ENCODE measurements at places on chromosomes 1 and 21.

- DNase-seq, result no peak
Observed at GRCh38 chr1:92934395-92935378, 26.6 kb downstream of the DIPK1A start.

GRCh38 chr1:111633736-111634247, 14.2 kb downstream of the RAP1A start:
- DNase-seq, result no peak

GRCh38 chr1:147822292-147822691, 61.9 kb upstream of the GJA5 start:
- DNase-seq, result no peak

DNA sequence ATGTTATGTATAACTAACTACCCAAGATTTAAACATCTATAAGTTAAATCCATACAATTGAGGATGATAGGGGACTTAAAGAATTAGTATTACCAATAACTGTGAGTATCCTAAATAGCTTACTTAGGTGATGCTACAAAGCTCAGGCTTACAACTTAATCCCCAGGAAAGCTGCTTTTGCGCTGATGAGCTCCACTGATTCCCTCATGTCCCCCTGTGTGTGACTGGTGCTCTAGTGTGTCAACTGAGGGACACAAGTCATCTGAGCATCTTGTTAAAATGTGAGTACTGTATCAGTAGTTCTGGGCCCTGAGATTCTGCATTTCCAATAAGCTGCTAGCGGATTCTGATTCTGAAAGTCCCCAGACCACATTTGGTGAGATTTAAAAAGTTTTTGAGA, 1458.8 kb downstream of the MRPL39 start:
- DNase-seq, result no peak

DNA sequence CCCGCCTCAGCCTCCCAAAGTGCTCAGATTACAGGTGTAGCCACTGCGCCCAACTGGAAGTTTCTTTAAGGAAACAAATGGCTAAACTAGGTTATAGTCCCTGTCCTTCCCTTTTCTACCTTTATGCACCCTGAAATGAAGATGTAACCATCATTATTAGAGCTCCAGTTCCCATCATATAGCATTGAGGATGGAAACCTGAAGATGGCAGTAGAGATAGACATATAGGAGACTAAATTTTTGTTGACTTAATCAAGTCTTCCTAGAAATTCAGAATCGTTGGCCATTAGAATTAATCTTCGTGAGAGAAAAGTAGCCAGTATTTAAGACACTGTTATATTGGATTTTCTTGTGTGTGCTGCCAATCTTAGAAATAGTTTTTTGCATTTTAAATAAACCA, 1016.3 kb upstream of the NCAM2 start:
- no peak for DNase-seq

DNA sequence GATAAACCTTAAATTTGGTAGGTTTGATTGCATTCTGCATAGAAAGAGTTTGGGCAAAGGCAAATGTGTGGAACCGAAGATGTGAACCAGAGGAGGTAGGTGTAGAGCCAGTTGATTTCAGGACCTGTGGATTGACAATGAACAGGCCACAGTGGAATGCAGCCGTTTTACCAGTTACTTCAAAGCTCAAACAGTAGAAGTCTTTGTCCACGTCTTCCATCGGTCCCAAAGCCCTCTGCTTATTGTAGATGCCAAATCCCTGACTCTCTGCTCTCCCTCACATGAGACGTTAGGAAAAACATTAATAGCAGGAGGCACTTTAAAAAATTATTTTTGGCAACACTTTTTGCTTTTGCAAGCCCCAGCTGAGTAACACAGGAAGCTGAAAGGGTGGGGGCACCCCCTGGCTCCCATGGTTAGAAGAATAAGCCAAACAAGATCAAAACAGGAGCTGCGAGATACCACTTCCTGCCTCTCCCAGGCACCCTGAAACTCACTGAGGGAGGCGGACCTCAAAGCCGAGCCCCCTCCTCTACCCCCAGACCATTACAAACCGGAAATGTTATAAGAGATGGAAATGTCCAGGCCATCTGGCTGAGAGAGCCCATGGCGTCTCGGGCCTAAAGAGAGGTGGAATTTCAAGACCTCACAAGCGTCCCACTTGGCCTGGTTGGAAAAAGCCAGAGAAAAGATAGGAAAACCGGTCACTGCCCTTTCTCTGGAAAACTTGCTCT, 13.5 kb downstream of the TRAF3IP3 start:
- no peak for DNase-seq

- DNase-seq, result no peak
Observed at GRCh38 chr1:7827126-7827955, 25.5 kb downstream of the UTS2 start.

- peak; percentile 11 for DNase-seq
Observed at GRCh38 chr1:228037401-228038386, 30.9 kb downstream of the WNT3A start.

DNA sequence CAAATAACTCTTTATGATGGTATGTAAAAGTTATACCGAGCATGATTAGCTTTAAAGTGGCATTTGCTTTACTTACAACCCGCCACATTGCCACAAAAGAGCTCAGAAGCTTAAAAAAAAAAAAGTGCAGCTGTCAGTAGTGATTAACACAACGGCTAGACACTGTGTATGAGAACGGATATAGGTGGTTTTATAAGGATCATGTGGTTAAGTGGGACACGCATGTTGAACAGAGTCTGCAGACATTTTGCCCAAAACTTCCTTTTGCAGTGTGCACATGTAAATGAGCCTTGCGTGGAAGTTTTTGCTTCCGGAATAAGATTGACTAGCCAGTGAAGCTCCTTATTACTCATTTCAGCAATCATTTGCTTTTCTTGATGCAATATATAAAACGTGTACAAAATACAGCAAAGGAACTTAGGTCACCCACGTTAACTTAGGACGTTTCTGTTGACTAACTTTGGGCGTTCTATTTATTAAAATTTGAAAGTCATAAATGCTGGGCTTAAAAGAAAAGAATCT, 58.7 kb upstream of the RGS1 start:
- DNase-seq, result no peak

- DNase-seq, result no peak
Observed at GRCh38 chr1:207134581-207134980, 30.5 kb downstream of the C4BPA start.

DNA sequence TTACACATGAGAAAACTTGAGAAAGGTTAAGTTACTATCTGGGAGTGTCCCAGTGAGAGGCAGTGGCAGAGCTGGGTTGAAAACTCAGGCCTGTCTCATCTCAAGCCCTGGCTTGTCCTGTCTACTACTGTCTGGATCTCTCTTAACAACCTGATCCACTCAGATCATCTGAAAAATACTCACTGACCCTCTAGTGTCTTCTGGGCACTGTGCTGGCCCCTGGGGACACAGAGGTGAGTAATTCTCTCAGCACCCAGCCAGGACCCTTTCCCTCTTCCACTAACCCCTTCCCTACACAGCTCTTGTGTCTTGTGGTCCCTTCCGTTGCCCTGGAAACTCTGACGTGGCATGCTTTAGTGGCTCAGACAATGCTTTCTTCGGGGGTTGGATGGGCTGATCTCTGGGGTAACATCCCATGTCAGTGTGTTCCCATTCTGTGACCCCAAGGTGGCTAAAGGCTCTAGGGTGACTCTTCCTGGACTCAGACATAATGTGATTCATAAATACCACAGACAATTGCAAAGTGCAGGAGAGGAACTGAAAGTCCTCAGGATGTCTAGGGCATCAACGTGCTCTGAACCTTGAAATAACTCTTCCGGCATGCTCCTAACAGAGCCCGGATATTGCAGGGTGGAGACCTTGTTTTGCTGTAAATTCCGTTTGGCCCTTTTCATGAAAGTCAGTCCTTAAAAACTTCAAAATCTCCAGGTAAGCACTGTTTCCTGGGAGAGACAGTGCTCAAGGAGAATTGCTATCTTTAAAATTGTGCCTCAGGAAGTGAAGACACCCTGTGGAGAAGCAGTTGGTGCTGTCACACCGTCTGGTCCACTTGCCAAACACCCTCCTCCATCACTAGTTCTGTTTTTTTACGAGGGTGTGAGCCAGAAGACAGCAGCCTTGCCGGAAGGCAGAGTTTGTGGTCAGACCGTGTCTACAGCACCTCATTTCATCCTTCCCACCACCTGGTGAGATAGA, 4.0 kb downstream of the SHISAL2A start:
- no peak for DNase-seq

DNA sequence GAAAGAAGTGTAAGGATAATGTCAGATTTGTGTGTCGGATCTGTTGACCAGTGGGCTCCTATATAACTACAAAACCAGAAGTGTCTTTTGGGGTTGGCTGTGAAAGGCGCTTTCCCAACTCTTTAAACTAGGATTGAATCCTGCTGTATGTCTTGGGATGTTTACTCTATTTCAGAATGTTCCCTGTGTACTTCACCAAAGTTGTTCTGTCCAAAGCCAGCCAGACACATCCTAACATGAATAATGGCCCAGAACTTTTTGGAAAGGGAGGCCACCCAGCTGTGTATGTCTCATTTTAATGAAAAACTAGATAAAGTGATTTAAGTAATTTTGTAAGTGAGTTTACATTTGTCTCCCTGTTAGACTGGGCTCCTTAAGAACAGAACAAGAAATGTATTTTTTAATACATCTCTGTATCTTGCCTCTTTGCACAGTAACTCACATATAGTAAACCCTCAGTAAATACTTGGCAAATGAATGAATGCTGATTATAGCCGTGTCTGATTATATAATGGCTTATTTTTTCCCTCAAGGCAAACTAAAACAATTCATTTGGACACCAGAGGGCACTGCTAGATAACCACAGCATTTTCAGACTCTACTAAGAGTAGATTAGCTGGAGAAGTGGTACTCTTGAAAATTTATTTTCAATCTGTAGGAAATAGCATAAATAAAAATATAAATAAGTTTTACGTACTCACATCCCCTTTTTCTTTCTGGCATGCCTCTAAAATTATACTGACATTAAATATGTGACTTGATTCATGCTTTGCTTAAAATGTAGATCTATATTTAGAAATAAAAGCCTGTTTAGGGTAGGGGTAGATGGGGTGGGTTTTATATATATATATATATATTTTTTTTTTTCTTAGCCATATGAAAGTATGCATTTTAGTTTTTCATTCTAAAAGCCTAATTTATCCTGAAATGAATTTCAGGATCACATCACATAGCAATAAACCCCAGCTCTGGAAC, 23.8 kb downstream of the TSEN15 start:
- DNase-seq, result peak; percentile 91

DNA sequence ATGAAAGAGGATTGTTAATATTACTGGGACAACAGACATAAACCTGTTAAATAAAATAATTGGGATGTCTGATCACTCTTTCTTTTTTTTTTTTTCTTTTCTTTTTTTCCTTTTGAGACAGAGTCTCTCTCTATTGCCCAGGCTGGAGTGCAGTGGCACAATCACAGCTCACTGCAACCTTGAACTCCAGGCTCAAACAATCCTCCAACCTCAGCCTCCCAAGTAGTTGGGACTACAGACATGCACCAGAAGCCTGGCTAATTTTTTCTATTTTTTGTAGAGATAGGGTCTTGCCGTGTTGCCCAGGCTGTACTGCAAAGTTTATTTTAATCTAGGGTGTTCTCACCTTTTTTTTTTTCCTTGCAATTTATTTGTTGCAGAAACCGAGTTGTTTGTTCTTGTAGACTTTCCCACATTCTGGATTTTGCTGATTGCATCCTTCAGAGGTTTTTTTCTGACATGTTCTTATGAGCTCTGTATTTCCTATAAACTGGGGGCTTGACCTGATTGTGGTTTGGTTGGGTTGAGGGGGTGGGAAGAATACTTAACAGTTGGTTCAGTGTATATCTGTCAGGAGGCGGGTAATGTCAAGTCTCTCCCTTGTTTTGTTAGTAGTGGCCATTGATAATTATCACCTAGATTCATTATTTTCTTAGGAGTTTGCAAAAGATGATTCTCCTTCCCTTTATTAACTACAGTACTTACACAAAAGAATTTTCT, 125.2 kb downstream of the MAST2 start:
- DNase-seq, result no peak

DNA sequence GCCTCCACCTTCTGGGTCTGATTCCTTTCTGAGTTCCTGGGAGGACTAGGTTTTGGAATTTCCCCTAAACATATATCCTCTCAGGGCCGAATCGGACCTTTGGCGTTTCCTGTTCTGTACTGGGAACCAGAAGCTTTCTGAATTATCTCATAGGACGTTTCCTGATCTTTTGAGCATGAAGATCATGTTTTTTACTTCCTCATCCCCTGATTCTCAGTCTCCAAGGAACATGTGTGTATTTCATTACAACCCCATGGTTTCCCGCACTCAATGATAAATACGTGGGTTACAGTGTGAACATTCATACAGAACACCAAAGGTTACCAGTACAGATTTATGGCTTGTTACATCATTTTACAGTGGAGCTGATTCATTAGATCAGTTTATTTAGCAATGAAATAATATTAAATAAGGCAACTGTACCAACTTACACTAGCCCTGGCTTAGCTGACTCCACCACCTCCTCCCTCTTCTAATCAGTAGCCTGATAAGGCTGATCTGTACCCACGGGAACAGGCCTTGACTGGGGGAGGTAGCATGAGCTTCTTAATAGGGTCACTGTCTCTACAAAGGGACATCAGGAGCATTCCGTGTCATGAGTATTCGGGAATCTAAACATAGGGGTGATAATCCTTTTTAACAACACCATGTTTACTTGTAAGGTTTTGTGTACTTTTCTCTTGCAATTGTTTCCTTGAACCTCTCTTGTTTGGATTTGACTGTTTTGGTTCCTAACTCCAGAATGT, 57.8 kb upstream of the ERRFI1 start:
- DNase-seq, result no peak

- DNase-seq, result no peak
Observed at GRCh38 chr1:227006226-227006796, 66.2 kb downstream of the COQ8A start.

DNA sequence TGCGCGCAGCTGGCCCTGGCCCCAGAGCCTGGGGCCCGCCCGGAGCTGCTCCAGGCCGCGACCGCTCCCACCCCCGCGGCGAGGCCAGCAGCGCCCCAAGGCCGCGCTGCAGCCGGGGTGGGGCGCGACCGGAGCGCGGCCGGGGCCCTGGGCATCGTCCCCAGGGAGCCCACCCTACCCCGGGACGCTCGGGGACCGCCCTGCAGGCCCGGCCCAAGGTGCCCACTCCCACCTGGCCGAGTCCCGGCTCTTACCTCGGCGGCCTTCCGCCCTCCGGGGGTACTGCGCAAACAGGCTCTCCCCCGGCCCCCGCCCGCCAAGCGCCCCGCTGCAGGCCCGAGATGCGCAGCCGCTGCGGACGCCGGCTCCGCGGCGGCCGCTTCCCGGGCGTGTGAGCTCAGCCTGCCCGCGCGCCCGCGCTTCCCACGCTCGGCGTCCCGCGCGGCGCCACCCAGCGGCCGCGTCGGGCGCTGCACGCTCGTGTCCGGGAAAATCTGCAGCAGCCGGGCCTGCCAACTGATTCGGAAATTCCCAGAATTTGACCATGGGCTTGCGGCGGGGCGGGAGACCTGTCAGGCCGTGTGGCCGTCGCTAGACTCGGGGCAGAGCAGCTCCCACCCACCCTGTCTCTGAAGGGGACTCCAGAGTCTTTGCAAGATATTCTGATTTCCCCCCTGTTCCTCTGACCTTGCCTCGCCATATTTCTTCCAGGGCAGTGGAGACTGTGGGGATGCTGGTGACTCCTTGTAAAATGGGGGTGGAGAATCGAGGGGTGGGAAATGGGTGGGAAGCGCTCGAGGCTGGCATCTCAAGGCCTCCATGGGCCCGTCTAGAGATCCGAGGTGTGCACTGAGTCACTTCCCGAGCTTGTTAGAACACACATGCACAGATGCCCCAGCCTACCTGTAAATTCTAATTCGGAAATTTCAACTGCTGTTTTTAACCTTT, 41.9 kb downstream of the CD34 start:
- no peak for DNase-seq

GRCh38 chr1:79694241-79694640, 687.7 kb upstream of the ADGRL4 start:
- DNase-seq, result no peak

Measured in NCI-H526 (cell line).